GM23248 (cell line): ENCODE measurements at places on chromosomes 4 and X.
A peak's percentile ranks its signal among the peaks of the same experiment; 100 is the strongest.

- DNase-seq = no peak
These were observed 17.2 kb downstream of the PROM1 start for GRCh38 chr4:16066586-16067128.

- DNase-seq = no peak
These were observed 309.5 kb downstream of the TMA16 start for GRCh38 chr4:163804001-163804400.

DNA sequence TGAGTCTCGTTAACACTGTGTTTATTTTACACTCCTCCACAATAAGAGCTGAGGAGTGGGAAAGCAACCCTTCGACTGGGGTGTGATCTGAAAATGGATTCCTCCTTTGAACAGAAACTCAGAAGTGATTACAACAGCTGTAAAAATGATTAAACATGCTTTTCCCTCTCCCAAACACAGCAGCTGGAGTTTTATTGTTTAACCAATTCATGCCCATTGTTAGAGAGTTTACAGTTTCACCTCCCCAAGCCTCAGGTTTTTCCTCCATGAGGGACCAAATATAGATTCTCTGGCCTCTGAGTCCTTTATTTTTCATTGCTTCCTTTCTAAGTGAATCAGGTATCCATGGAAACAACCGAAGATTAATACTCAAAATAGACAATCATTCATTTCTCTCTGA is 263.0 kb upstream of the TAPT1 start:
- DNase-seq = no peak

DNA sequence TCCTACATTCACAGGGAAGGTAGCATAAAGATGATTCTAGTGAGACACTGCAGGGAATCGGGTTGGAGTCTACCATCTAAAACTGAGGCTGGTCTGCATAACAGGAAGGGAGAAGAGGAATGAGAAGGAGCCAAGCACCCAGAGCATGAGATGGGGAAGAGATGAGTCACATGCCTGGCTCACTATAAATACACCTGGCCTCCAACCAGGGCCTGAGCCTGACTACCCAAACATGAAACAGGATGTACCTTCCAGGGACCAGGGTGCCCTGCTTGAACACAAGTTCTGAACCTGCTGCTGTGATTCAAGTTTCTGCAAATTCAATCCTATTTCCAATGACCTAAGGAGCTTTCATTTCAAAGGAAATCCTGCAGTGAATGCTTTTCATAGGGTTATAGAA is 24.9 kb downstream of the CD99L2 start:
- peak; percentile 41 for DNase-seq

DNA sequence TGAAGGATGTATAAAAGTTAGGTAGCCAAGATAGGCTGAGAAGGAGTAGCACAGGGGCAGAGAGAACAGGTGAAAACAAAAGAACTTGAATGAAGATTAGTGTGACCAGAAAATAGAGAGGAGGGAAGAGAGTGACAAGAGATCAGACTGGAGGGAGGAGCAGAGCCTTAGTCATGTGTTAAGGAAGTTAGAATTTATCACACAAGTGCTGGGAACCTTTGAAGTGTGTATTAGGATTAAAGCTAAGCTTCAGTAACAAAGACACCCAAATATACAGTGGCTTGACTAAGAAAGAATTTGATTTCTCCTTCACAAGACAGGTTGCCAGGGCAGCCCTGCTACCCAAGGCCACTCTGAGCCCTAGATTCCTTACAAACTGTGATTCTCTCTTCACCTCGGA is 10.7 kb upstream of the CCDC149 start:
- DNase-seq = no peak

- peak; percentile 35 for DNase-seq
These were observed 179.0 kb downstream of the SPCS3 start for GRCh38 chr4:176498617-176499256.
